ENCODE measurements at places on chromosomes 7 and 10.

- DNase-seq = no peak
These were observed 34.3 kb downstream of the AOAH start for GRCh38 chr7:36690041-36690440.

DNA sequence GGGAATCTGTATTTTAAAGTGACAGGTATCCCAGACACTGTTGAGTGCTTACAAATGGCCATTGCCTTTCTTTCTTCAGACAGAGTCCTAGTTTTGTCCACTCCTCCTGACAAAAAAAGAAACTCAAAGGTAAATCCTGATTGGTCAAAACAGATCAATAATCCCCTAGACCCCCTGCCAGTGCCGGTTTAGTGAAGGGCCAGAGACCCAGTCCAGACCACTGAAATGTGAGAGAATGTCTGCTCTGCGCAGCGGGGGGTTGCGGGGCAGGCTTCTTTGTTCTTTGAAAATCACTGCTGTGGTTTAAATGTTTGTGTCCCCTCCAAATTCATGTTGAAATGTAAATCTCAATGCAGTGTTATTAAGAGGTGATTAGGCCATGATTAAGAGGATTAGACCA lies 177.7 kb upstream of the GPR26 start:
- DNase-seq = no peak

GRCh38 chr10:93695740-93696139 lies 6.7 kb downstream of the FRA10AC1 start:
- DNase-seq = no peak

GRCh38 chr10:54880996-54881395 lies 80.0 kb upstream of the PCDH15 start:
- no peak for DNase-seq

GRCh38 chr7:125568799-125569198 lies 639.2 kb upstream of the POT1 start:
- no peak for DNase-seq
